ENCODE measurements at places on chromosomes 13 and 19.

- DNase-seq, result no peak
Measured at GRCh38 chr19:11434703-11435056, 241 bp downstream of the ODAD3 start.

GRCh38 chr13:41694545-41695301 lies 237.4 kb downstream of the RGCC start:
- peak; percentile 95 for DNase-seq

GRCh38 chr13:52736891-52737290 lies 2.7 kb downstream of the CNMD start:
- no peak for DNase-seq

DNA sequence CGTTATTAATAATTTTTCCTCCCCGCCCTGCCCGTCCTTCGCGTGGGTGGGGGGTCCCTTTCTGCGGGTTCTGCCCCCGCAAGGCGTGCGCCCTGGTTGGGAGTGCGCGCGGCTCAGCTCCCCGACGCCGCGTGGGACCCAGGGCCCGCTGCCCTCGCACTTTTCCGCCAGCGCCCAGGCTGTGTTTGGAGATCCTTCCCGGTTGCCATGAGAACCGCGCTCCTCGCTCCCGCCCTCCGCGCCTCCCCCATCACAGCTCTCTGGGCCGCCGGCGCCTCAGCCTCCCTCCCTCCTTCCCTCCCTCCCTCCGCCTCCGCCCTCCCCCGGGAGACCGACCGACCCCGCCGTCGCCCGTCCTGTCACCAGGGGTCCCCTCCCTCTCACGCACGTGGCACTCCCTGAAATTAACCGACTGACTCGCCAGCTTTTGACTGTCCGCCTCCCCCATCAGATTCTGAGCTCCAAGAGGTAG lies 2.4 kb upstream of the SSBP4 start:
- DNase-seq, result peak; percentile 93

GRCh38 chr13:34751044-34751443 lies 191.0 kb upstream of the NBEA start:
- no peak for DNase-seq

DNA sequence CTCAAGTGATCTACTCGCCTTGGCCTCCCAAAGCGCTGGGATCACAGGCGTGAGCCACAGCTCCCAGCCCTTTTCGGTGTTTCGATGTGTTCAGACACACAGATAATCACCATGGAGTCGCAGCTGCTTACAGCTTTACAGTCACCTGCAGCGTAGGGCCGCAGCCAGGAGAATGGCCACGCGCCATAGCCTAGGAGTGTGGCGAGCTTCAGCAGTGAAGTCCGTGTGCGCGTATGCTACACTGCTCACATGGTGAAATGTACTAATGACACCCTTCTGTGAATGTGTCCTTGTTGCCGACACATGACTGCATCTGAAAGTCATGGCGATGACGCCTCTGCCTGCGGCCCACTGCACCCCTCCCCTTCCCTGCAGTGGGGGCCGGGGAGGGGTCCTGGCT lies 23.6 kb downstream of the AP3D1 start:
- DNase-seq, result no peak

- DNase-seq, result peak; percentile 12
Measured at GRCh38 chr19:8575467-8575997, 1.7 kb downstream of the MYO1F start.

DNA sequence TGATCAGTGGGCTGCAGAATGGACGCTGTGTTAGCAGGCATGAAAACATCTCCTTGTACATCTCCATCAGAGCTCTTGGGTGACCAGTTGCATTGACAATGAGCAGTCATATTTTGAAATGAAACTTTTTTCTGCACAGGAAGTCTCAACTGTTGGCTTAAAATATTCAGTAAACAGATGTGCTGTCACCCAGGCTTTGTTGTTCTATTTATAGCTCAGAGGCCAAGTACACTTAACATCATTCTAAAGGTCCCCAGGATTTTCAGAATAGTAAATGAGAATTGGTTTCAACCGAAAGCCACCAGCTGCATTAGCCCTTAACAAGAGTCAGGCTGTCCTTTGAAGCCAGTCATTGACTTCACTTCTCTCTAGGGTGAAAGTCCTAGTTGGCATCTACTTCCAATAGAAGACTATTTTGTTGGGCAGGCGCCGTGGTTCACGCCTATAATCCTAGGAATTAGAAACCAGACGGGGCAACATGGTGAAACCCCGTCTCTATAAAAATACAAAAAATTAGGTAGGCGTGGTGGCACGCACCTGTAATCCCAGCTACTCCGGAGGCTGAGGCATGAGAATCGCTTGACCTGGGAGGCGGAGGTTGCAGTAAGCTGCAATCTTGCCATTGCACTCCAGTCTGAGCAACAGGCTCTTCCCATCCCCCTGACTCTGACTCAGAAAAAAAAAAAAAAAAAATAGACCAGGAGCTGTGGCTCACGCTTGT lies 7.9 kb upstream of the PDE4A start:
- DNase-seq, result no peak

DNA sequence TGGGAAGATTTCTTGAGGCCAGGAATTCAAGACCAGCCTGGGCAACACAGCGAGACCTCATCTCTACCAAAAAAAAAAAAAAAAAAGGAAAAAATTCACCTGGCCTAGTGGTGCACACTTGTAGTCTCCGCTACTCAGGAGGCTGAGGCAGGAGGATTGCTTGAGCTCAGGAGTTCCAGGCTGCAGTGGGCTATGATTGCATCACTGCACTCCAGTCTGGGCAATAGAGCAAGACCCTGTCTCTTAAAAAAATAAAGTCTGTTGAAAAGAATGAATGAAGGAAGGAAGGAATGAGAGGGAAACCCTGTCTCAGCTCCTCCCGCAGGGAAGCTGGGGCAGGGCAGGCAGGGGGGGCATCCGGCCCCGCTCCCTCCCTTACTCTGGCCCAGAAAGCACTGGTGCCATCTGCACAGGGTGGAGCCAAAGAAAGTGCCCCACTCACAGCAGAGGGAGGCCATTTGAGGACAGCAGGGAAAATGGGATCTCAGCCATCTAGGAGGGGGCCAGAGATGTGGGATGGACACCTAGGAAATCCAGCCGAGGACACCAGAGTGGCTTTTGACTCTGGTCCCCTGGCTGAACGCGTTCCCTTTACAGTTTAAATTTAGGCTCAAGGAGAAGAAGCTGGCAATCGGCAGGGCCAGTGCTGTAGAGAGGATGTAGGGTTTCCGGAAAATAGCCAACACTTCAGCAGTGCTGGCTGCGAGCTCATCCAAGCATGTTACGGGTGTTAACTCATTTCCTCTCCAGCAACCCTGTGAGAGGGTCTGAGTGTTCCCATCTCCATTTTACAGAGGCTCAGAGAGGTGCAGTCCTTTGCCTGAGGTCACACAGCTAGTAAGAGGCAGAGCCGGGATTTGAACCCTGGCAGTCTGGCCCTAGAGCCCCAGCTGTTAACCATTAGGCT lies 3.6 kb upstream of the HPN start:
- no peak for DNase-seq

DNA sequence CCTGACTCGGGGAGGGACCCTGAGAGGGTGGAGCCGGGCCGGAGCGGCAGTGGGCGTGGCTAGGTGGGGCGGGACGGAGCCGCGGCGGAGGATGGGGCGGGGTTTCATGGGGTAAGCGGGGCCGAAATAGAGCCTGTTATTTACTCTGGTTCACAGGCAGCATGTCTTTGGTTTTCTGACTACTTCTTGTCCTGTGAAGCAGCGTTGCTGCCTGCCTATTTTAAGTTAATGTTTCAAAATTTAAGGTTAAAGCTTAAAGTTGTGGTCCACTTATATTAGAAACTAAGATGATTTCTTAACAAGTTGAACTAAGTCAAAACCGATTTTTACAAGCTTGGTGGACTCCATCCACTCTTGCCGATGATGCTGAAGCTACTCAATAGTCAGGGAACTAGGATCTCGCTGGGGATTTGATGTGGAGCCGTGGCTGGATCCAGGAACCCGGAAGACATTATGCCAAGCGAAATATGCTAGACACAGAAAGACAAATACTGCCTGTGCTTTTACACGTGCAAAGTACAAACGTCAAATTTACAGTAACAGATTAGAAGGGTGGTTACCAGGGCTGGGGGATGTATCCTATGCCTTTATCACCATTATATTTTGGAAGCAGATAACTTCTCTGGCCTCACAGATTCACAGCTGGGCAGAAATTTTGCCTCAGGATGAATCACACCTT lies 433 bp upstream of the ZNF616 start:
- DNase-seq, result no peak

DNA sequence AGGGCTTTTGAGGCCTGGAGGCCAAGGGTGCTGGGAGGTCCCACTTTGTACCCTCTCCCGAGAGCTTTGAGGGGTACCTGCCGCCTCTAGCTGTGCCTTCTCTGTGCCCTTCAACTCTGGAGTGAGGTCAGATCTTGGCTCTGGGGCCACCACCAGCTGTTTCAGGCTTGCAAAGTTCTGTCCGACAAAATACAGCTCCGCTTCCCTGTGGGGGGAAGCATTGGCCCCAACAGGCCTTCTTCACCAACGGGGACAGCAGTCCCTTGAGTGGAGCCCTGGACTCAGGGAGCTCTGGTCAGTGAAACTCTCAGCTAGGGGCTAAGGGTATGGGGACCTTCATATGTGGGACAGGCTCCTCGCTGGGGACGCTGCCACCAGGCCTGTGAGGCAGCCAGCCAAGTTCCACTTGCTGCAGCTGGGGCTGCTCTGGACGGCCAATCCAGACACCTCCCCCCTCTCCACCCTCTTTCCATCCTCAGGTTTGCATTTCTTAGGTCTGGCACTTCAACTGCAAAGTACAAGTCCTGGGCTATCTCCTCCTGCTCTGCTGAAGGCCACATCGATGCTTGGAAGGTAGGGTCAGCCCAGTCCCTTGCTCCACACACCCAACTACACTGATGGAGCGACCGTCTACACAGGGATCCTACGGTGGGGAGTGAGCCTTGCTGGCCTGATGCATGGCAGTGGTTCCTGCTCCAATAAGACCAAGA lies 46.8 kb downstream of the C13orf46 start:
- DNase-seq, result no peak

DNA sequence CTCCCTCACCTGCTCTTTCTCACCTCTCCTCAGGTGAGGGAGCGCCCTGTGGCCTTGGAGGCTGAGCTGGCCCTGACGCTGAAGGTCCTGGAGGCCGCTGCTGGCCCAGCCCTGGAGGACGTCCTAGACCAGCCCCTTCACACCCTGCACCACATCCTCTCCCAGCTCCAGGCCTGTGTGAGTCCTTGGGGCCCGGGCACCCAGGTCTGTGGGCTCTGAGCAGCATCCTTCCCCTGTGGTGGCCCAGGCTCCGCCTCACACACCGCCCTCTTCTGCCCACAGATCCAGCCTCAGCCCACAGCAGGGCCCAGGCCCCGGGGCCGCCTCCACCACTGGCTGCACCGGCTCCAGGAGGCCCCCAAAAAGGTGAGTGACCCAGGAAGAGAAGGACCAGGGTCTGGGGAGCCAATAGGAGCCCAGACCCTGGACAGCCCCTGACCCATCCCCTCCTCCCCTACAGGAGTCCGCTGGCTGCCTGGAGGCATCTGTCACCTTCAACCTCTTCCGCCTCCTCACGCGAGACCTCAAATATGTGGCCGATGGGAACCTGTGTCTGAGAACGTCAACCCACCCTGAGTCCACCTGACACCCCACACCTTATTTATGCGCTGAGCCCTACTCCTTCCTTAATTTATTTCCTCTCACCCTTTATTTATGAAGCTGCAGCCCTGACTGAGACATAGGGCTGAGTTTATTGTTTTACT lies 1.9 kb downstream of the IFNL1 start:
- DNase-seq, result no peak

DNA sequence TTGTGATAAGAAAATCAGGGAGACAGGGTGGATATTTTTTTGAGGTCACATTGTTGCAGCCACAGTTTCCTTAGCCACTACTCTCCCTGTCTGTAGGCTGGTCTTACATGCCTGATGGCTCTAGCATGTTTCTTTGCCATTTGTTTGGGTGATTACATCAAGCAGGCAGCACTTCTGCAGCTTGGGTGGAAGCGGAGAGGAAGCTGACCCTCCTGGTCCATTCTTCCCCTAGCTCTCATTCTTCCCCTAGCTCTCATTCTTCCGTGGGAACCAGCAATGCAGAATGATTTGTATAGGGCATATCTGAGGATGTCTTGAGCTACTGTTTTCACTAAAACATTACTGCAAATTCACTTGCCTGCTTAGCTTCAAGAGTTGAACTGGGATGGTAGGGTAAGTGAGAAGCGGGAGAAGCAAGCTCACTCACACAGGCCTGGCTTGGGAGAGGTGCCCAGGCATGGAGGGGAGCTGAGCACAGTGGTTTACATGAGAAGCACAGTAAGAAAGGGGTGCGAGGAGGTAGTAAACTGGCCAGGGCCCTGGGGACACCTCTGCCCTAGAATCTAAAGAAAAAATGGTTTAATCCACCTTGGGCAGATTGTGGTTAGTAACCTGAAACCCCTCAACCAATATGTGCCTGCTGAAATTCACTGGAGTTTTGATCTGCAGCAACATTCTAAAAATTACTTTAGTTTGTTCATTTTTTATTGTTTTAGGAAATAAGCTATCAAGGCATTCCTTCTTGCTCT lies 538.9 kb downstream of the RFC3 start:
- no peak for DNase-seq

- DNase-seq, result no peak
Measured at GRCh38 chr19:18895824-18896341, at the start of gene CERS1. TSS of gene CERS1 (minus strand) at chr19:18896158. CDS start at chr19:18896072, 86 bp downstream.

- no peak for DNase-seq
Measured at GRCh38 chr13:104530741-104531140, 1464.5 kb upstream of the SLC10A2 start.

- no peak for DNase-seq
Measured at GRCh38 chr13:112246731-112247470, 129.3 kb upstream of the SPACA7 start.

DNA sequence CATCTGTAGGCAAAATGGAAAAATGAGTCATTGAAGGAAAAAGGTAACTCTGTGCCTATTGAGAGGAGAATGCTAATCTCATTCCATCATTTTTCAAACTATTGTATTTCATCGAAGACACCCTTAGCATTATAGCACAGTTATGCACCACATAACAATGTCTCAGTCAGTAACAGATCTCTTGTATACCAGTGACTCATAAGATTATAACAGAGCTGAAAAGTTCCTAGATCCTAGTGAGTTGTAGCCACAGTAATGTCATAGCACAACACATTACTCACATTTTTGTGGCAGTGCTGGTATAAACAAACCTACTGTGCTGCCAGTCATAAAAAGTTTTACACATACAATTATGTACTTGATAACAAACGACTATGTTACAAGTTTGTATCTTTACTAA lies 1077.6 kb downstream of the DIAPH3 start:
- DNase-seq, result peak; percentile 82

DNA sequence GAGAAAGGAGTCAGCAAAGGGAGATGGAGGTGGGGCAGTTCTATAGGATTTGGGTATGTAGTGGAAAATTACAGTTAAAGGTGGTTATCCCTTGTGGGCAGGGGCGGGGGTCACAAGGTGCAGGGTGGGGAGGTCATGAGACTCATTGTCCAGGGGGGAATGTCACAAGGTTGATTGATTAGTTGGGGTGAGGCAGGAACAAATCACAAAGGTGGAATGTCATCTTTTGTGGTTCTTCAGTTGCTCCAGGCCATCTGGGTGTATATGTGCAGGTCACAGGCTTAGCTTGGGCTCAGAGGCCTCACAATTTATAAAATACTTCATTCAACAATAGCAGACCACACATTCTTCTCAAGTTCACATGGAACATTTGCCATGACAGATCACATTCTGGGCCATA lies 109.6 kb downstream of the ATP11A start:
- DNase-seq, result no peak
